ENCODE measurements at places on chromosomes 2 and 18. TPM values are rescaled to one million over a fixed set of nuclear protein-coding genes. Genes with fewer than 3 reads are reported as not detected.

Gene PSD4
- 10.9 TPM for total RNA-seq

Gene CPO
- not detected for total RNA-seq

Gene CRACDL
- 2.3 TPM for total RNA-seq

Gene SULT1C4
- 0.27 TPM for total RNA-seq

Gene NTSR2
- not detected for total RNA-seq

Gene ATIC
- 212 TPM for total RNA-seq

Gene RGPD3
- total RNA-seq = 0.20 TPM

Gene LRATD1
- 0.07 TPM for total RNA-seq

Gene CAPN14
- total RNA-seq = not detected

Gene FBXO48
- total RNA-seq = 0.45 TPM

Gene TNS1
- 21.4 TPM for total RNA-seq

Gene CELF4
- not detected for total RNA-seq

Gene IL1F10
- not detected for total RNA-seq

Gene HMSD
- 4.2 TPM for total RNA-seq

Gene SIX2
- 0.72 TPM for total RNA-seq

Gene ALK
- total RNA-seq = not detected

Gene HJURP
- 93.0 TPM for total RNA-seq

Gene FAM237A
- total RNA-seq = not detected

Gene SLC5A7
- not detected for total RNA-seq

Gene SETBP1
- 0.41 TPM for total RNA-seq

Gene CNDP1
- total RNA-seq = not detected

Gene PEX13
- total RNA-seq = 18.2 TPM

Gene GPBAR1
- 0.12 TPM for total RNA-seq

Gene ELOA2
- not detected for total RNA-seq

Gene PSMA8
- not detected for total RNA-seq

Gene ICOS
- total RNA-seq = not detected

Gene CRYBA2
- total RNA-seq = not detected

Gene IL1RN
- 0.94 TPM for total RNA-seq

Gene ACTG2
- not detected for total RNA-seq

Gene BUB1
- 32.9 TPM for total RNA-seq

Gene PMS1
- total RNA-seq = 8.0 TPM

Gene PTGR3
- total RNA-seq = 12.7 TPM

Gene NLRC4
- not detected for total RNA-seq

Gene CENPO
- total RNA-seq = 43.1 TPM

Gene UGT1A4
- not detected for total RNA-seq

Gene KRTCAP3
- 0.90 TPM for total RNA-seq

Gene CREG2
- 9.9 TPM for total RNA-seq

Gene RAX
- not detected for total RNA-seq

Gene GRP
- not detected for total RNA-seq

Gene TDRD15
- not detected for total RNA-seq

Gene ZSWIM2
- total RNA-seq = not detected

Gene ITGA4
- 1.1 TPM for total RNA-seq

Gene RTP5
- total RNA-seq = not detected

Gene MC4R
- total RNA-seq = not detected

Gene PTPRN
- total RNA-seq = 1.1 TPM

Gene BMP10
- total RNA-seq = not detected
